HFFc6 (cell line): ENCODE measurements at places on chromosomes 5 and 9.
A peak's percentile ranks its signal among the peaks of the same experiment; 100 is the strongest.

DNA sequence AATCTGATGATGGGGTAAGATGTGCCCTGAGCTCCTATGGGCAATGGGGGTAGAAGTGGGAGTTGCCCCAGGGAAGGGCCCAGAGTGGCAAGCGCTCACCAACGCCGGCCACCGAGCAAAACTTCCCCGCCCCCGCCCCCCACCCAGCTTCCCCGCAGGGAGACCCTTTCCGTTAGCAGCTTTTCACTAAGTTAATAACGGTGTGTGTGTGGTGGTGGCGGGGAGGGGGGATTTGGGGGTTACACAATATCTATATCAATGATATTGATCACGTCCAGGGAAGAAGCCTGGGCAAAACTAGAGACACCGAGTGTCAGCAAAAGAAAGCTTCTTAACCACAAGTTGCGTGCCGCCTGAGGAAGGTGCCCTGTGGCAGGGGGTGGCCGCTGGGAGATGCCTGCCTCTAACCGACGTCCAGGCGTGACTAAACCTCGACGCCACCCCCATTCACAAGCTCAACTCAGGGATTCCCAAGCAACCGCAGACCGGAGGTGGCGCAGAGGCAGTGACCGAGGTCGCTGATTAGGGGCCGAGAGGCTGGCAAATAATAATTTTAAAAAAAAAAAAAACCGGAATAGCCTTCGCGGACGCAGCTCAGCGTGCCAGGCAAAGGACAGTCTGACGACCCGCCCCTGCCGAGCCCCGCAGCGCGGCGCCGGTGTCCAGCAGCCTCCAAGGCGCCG lies 222.6 kb downstream of the MEF2C start:
- no peak for DNase-seq

DNA sequence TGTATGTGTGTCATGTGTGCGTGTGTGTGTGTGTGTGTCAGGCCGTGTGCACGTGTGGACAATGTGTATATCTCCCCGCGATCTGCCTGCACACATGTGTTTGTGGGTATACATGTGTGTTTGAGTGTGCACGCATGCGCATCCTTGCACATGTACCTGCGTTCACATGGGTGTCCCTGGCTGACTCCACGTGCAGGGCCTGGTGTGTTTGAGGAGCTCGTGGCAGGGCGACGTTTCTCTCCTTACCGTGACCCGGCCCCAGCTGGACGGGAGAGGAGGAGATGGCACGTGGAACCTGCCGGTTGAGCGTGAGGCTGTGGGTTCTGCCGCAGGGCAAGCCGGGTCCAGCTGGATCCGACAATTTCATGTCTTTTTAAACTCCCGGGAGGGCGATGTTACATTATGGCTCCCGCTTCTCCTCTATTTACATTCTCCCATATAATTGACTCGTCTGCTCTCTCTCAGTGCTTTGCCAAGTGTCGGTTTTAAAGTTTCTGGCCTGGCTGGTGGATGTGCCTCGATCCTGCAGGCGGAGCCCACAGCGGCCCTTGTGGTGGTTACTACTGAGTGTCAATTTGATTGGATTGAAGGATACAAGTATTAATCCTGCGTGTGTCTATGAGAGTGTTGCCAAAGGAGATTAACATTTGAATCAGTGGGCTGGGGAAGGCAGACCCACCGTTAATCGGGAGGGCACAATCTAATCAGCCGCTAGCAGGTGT lies 5.9 kb downstream of the COL5A1 start:
- no peak for DNase-seq

- no peak for DNase-seq
Measured at GRCh38 chr5:123710031-123710430, 198.1 kb downstream of the CSNK1G3 start.

- DNase-seq, result no peak
Measured at GRCh38 chr9:38699337-38699736, 20.6 kb downstream of the FAM240B start.

DNA sequence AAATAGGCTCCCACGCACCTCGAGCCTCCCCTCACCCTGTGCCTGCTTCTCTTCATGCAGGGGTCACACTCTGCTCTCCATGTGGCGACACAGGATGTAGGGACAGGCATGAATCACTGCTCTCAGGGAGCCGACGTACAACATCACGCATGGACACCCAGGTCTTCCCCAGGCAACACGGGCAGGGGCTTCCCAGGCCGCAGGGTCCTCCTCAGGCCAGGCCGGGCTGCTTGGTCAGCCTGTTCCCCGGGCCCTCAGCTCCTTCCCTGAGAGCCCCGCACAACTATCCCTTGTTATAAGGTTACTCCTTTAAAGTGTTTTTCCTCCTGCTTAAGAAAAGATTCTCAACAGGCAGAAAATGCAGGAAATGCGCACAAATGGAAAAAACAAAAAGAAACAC lies 1.1 kb downstream of the SLC6A18 start:
- no peak for DNase-seq

- DNase-seq, result no peak
Measured at GRCh38 chr9:32776201-32776600, 7.1 kb upstream of the TMEM215 start.

- no peak for DNase-seq
Measured at GRCh38 chr9:9996259-9996658, 616.5 kb downstream of the PTPRD start.

DNA sequence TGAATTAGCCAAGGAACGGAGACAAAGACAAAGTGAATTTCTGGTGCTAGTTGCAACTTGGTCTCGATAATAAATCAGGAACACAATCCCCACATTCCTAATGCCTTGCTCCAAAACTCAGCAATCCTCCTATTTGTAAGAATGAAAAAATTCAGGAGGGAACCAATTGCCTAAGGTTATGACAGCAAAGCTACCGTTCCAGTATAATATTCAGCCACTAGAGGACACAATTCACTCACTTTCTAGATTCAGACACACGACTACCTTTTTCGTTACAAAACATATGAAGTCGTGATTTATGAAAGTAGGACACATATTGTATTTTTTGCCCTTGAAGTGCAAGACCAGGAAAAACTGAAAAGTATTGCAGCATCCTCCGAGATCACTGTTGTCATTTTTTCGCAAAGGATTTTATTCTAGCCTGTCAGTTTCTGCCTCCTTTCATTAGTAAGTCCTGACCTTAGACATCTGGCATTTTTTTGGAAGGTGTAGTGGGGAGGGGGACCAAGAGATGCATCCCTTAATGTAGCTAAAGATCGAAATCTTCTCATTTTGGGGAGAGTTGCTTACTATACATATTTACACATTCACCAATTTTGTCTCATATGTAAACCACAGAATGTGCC lies 133.1 kb downstream of the DOCK8 start:
- peak; percentile 45 for DNase-seq

DNA sequence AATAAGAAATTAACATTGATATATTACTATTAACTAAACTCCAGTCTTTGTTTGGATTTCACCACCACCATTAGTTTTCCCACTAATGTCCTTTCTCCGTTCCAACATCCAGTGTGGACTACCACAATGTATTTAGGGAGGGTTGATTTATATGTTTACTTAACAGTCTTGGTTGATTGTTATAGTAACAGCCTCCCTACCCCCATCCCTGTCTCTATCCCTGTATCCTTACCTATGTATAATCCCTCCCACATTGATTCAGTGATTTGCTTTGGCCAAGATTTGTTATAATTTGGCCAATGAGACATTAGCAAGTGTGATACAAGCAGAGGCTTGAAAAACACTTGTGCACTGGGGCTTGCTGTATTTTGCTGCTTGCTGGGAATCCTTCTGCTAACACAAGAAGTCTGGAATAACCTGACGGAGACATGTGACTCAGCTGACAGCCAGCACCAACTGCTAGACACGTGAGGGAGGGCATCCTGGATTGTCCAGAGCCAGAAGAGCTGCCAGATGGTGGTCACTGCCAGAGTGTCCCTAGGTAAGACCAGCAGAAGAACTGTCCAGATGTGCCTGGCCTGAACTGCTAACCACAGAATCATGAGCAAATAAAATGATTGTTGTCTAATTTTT lies 51.2 kb upstream of the TCF7 start:
- no peak for DNase-seq

DNA sequence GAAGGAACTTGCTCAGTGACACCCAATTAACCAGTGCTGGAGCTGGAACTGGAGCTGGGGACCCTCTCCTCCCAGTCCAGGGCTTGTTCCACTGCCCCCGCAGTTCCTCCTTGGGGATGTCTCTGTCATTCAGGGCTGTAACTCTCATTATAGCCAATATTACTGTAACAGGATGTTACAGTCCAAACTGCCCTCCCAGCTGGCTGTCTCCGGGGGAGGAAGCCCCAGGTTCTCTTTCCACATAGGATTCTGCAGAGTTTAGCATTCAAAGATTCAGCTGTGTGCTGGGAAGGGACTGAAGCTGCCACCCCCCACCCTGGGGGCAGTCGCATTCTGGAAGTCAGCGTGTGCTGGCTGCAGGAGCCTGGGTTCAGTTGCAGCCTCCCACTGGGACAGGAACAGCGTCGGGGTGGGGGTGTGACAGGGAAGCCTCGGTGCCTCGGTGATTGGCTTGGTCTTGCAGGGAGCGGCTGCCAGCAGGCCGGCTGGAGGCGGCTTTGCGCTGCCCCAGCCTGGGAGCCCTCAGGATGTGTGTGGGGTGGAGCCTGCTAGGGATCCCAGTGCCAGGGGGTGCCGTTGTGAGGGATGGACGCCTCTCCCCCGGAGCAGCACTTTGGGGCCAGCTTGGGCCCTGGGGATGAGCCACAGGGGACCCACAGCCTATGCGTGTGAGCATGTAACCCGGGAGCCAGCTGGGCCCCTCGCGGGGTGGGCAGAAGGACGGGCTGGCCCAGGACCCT lies 101.1 kb downstream of the RGS3 start:
- DNase-seq, result peak; percentile 83

- peak; percentile 37 for DNase-seq
Measured at GRCh38 chr5:40291338-40291737, 388.4 kb upstream of the PTGER4 start.
